NCI-H1930 (cell line): ENCODE measurements at places on chromosomes 3 and 15.
A peak's percentile ranks its signal among the peaks of the same experiment; 100 is the strongest.

- peak; percentile 67 for DNase-seq
Observed at GRCh38 chr3:151086484-151087456, 1.3 kb downstream of the MED12L start.

GRCh38 chr15:63351170-63351569, 30.5 kb downstream of the CA12 start:
- DNase-seq, result no peak

- no peak for DNase-seq
Observed at GRCh38 chr3:168001244-168001643, 94.5 kb downstream of the GOLIM4 start.

- DNase-seq, result no peak
Observed at GRCh38 chr3:183265834-183266417, 12.9 kb downstream of the B3GNT5 start.
